ENCODE measurements at places on chromosomes 2 and 18.

DNA sequence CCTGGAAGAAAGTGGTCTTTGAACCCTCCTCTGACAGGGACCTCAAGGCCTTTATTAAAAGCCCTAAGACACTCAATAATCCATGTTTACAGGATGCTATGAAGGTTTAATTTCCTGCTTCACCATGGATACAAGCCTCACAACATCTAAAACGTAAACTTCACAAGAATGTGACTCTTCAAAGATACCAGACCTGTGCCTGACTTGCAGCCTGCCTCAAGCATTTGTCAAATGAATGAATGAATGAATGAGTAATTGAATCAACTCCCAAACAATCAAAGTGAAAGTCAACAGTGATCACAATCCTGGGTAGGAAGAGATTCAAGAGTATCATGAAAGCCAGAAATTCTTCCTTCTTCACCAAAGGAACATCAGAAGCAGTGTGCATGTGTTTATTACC lies 30.4 kb downstream of the KLF7 start:
- no peak for DNase-seq

- DNase-seq: no peak
These were observed 112.1 kb downstream of the NFATC1 start for GRCh38 chr18:79507546-79508480.

DNA sequence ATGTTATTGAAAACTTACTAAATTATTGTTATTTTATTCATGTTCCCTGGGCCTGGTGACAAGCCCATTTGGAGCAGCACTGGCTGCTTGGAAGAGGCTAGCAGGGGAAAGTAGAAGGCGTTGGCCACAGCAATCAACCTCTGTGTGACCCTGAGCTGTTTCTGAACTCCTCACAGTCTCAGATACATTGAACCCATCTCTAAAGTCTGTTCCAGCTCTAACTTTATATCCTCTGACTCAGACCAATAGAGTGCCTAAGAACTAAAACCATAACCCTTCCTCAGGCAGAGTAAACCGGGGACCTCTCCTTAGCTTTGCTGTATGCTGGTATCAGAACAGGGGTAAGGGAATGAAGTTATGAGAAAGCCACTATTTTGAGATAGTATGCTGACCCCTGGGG lies 96.4 kb upstream of the NOL4 start:
- DNase-seq: no peak

- DNase-seq: no peak
These were observed 15.3 kb downstream of the WNT10A start for GRCh38 chr2:218895759-218896500.

DNA sequence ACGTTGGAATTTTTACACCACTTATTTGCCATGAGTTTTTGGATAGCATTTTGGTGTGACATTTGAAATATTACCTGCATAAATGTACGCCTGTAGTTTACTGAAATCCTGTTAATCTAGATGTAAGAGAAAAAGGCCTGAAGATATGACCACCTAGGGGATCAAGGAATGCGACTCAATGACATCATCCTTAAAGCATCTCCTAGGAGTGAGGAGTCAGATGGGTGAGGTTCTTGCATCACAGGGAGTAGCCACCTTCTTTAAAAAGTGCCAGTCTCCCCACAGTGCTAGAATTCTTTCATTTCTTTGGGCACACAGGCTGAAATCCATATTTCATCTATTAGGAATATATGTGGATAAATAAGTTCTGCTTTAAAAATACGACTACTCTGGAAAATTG lies 34.5 kb downstream of the ADCYAP1 start:
- no peak for DNase-seq

All from AG04450 (cell line).